ENCODE measurements at places on chromosomes 12 and 14. TPM values are rescaled to one million over a fixed set of nuclear protein-coding genes. Genes with fewer than 3 reads are reported as not detected.

GRCh38 chr14:99506276-99506675 lies 25.1 kb downstream of the CCNK start:
- no peak for DNase-seq

DNA sequence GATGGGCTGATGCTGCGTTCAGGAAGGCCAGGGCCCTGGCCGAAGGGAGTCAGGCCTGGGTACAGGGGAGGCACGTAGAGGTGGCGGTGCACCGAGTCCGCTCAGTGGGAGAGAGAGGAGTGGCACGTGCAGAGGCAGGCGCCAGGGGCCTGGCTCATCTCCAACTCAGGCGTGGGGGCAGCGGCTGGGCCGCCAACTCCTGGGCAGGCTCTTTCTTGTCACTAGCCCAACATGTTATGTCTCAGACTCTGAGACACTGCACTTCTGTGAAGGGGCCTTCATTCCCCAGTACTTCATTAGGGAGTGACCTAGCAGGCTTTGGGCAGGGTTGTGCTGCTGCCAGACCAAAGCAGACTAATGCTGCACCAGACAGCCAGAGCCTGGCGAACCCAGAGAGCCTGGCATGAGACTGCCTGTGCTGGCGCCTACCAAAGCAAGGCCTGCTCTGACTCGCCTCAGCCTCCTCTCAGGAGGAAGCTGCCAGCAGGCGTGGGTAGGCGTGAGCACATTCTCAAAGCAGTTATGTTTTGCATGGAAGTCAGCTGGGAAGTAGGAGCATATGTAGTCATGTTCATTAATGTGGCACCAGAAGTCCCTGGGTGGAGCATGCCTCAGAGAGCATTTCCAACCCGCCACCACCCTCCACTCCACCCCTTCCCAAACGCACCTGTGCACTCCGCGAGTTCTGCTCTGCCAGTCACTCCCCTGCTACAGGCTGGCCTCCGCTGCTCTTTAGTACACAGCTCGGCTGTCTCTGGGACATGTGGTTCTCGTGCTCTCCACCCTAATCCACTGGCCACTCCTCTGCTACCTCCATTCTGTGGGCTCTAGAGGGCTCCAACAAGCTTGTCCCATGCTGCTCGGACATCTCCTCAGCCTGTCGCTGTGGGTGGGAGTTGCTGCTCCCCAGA lies 9.7 kb downstream of the CKB start:
- peak; percentile 74 for DNase-seq

GRCh38 chr12:92144631-92145480 lies 790 bp downstream of the BTG1 start:
- peak; percentile 71 for DNase-seq

DNA sequence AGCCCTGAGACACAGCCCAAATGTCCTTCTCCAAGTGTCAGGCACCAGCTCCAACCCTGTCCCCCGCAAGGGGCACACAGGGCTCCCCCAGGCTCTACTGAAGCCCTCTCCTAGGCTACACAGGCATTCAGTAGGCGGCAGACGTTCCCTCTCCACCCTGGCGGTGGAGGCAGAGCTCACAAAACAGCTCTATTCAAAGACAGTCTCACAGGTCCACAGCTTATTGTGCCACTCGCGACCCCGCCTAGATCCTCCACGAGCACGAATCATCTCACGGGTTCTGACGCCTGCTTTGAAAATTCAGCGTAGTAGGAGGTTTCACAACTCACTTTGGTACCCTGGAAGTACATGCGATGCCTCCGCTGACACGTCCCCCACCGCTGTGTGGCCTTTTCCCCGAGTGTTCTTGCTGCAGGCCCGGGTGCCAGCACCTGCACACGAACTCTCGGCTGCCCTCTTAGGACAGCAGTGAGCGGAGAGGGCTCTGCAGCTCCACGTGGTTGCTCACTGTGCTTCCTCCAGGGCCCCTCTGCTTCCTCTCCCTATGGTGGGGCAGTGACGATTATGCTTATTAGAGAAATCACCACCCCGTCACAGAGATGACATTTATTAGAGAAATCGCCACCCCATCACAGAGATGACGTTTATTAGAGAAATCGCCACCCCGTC lies 78.5 kb downstream of the ADGRD1 start:
- no peak for DNase-seq

GRCh38 chr12:24414480-24414879 lies 465.0 kb upstream of the SOX5 start:
- no peak for DNase-seq

GRCh38 chr12:71397433-71397954 lies 42.1 kb upstream of the LGR5 start:
- peak; percentile 58 for DNase-seq

GRCh38 chr12:45994736-45995135 lies 4.4 kb upstream of the SCAF11 start:
- DNase-seq = no peak

- peak; percentile 76 for DNase-seq
Measured at GRCh38 chr14:105476097-105476830, 1.6 kb downstream of the CRIP2 start.

GRCh38 chr14:85234156-85235025 lies 295.6 kb upstream of the FLRT2 start:
- DNase-seq = peak; percentile 57

DNA sequence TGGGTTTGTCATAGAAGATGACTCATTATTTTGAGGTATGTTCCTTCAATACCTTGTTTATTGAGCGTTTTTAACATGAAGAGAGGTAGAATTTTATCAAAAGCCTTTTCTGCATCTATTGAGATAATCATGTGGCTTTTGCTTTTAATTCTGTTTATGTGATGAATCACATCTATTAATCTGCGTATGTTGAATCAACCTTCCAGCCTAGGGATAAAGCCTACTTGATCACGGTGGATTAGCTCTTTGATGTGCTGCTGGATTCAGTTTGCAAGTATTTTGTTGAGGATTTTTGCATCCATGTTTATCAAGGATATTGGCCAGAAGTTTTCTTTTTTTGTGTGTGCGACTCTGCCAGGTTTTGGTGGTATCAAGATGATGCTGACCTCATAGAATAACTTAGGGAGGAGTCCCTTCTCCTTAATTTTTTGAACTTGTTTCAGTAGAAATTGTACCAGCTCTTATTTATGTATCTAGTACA lies 602.6 kb downstream of the SNAPC1 start:
- no peak for DNase-seq

DNA sequence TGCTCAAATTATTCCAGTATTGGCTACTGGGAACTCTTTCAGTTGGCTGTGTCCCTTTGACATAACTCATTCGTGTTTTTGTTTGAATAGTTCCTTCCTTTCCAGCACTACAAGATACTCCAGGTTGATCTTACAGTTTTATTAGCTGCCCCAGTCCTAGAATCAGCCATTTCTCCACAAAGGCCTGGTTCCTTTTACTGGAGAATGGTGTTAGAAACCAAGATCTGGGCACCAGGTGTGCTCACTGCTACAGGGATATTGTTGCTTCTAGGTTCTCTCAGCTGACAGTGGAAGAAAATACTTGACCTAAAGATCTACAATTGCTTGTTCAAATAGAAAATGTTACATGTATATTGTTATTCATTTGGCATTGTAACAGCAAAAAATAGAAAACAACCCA lies 21.9 kb downstream of the CDK17 start:
- DNase-seq = no peak

GRCh38 chr12:48691826-48692487 lies 9.9 kb upstream of the KANSL2 start:
- no peak for DNase-seq

- no peak for DNase-seq
Measured at GRCh38 chr14:96413526-96413925, 21.6 kb downstream of the AK7 start.

DNA sequence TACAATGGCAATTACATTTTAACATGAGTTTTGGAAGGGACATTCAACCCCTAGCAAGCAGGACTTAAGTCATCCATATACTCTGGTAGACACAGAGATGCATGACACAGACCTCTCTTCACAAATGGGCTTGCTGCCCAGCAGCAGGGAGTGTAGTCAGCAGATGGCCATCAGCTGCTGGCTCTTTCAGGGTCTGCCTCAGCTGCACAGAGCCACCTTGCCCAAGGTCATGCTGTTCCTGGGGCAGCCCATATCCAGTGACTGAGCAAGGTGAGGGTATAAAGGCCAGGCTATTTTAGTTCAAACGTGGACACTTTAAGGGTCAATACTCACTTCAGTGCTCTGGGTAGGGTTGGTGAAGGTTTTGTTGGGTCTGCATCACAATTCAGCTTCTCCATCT lies 58.3 kb upstream of the JDP2 start:
- no peak for DNase-seq

- no peak for DNase-seq
Measured at GRCh38 chr12:53212931-53213330, 5.9 kb upstream of the ITGB7 start.

GRCh38 chr12:94767956-94768355 lies 117.6 kb upstream of the TMCC3 start:
- DNase-seq = no peak

DNA sequence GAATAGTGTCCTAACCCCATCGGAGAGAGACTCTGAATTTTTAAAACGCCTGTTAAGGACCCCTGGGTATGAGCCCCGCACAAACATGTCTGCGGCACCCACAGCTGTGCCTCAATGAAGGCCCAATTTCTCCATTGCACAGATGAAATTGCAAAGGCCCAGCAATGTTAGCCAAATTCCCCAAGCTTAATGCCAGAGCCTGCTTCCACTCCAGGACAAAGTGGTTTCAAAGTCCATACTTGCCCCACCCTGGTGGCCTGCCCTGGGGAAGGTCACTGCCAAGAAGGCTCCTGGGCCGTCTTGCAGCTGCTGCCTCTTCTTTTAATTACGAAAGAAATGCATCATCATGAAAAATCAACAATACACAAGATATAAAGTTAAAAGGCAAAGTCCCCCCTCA lies 1179.7 kb downstream of the VRK1 start:
- DNase-seq = no peak

DNA sequence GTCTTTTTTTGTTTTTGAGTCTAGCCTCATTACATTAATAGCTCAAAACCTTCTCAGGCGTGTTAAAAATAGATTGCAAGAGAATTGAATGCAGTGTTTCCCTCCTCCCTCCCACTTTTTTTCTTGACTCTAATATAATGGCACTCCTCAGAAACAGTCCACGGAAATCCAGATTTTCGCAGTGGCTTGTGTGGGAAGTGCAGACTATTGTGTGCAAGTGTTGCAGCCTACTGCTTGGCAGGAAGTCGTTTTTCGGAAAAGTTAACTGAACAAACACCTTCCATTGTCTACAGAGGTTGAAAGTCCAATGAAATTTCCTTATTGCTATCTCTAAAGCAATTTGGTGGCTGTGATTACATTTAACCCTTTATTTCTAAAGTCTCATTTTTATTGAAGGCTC lies 147.9 kb upstream of the E2F7 start:
- no peak for DNase-seq

GRCh38 chr14:96091149-96091693 lies 52.1 kb downstream of the C14orf132 start:
- DNase-seq = no peak

- DNase-seq = peak; percentile 96
Measured at GRCh38 chr12:89874146-89874545, 165.5 kb upstream of the ATP2B1 start.

GRCh38 chr14:78358591-78358990 lies 188.4 kb downstream of the NRXN3 start:
- DNase-seq = no peak

- no peak for DNase-seq
Measured at GRCh38 chr12:130538343-130539095, 177.6 kb downstream of the RIMBP2 start.

DNA sequence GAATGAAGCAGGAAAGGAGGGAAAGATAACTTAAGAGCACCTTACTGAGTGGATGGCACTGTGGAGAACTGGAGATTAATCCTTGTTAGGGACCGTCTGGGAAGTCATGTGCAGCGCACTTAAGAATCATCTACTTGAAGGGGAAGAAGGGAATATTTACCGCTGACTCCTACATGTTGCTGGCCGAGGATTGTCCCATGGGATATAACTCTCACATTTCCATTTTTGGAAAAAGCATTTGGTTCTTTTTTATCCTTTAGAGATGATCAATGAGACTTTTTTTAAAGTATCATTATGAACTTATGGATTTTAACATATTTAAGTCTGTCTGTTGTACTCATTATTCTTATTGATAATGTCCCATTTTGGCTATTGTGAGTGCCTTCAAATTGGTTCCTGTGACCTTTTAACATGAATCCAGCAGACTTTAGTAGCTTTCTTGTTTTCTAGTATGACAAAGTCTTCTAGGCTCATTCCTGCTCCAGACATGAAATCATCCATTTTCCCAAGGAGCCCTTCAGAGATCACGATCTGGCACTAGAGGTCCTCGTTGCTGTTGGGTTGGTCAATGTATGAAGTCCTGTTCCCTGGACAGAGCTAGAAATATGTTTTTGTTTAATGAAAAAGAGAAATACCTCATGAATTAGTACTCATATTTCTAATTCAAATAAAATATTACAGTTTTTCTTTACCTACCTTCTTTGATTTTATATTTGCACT lies 20.2 kb upstream of the FAM234B start:
- no peak for DNase-seq

- DNase-seq = peak; percentile 79
Measured at GRCh38 chr14:103628221-103628683, 759 bp upstream of the KLC1 start.

DNA sequence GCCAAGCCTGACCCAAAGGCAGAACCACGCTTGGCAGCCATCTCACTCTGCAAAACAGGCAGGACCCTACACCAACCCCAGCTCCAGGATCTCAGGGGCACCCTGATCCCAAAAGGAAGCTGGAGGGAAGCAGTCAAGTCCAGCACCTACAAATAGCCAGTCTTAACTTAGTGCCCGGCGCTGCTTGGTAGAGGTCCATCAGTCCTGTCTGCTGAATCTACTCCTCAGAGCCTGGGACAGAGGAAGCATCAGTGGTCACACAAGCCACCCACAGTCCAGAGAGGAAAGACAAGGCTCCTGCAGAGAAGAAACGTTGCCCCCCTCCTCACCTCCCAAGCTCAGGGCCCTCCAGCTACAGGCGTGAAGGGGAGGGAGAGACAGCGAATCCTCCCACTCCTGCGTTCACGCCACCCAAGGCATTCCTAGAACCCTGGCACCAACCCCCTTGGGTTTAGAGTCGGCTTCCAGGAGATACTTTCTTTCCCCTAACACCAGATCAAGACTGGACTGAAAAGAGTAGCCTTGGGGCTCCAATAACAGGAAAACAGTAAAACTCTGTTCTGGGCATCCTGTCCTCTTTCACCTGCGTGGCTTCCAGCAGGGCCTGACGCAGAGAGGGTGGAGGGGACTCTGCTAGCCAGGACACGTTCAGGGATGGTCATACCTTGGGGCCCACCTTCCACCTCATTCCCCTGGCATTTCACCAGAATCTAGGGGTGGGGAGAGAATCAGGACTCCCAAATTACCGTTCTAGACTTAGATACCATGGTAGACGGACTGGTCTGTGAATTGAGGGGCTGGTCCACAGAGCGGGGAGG lies 1.2 kb downstream of the PXN start:
- DNase-seq = peak; percentile 39

GRCh38 chr14:95296966-95297365 lies 22.7 kb downstream of the CLMN start:
- DNase-seq = no peak

GRCh38 chr12:128815779-128816642 lies 7.7 kb downstream of the SLC15A4 start:
- DNase-seq = no peak

- DNase-seq = peak; percentile 93
Measured at GRCh38 chr12:92297932-92298696, 152.5 kb upstream of the BTG1 start.

GRCh38 chr14:89626233-89626806 lies 209.3 kb upstream of the FOXN3 start:
- no peak for DNase-seq

GRCh38 chr12:26126340-26127284 lies 1.8 kb upstream of the BHLHE41 start:
- peak; percentile 75 for DNase-seq

Gene SLCO1B1
- total RNA-seq = not detected

Gene RHOJ
- not detected for total RNA-seq

Gene A2ML1
- not detected for total RNA-seq

Gene KLHL33
- not detected for total RNA-seq

Gene ACOT2
- 53.0 TPM for total RNA-seq

Gene RDH16
- total RNA-seq = not detected

Gene GPHB5
- total RNA-seq = not detected
